Cardiac fibroblast (primary cell): ENCODE measurements at places on chromosomes 7 and 10.

- DNase-seq, result no peak
Observed at GRCh38 chr7:48617993-48618392, 306.4 kb upstream of the CDC14C start.

DNA sequence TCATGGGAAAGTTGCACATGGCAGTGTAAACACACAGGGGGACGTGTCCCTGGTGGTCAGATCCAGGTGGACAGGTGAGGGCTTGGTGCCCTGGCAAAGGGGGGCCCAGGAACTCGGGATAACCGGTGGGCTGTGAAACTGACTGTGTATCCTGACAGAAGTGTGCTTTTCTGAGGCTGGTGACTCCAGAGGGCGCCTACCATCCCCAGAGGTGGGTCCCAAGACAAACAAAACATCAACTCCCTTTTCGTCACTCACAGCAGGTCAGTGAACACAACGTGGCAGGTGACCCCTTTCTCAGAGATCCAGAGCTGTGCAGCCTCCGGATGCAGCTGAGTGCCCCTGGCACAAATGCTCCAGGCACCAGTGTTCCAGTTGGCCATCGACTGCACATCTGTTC, 56.0 kb upstream of the DDC start:
- DNase-seq, result no peak

DNA sequence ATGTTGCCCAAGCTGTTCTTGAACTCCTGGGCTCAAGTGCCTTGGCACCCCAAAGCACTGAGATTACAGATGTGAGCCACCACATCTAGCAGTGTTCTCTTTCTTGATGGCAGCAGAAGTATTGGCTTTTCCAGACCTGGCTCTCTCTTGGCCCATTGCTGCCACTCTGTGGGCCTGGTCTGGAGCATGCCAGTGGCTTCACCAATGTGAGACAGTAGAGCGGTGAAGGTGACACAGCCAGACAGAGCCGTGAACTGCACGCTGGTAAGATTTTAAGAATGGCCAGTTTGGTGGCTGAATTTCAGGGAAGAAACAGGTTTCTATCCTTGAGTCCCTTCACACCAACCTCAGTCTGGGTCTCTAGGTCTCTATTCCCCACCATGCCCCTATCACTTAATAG, 552.7 kb upstream of the NRP1 start:
- no peak for DNase-seq

GRCh38 chr7:22726907-22727713, at the start of gene IL6:
Gene IL6 (plus strand): TSS chr7:22727200. CDS start chr7:22727263, 63 bp downstream.
- DNase-seq, result peak; percentile 98

- DNase-seq, result peak; percentile 90
Observed at GRCh38 chr7:102891693-102892261, 21.0 kb upstream of the LRRC17 start.

DNA sequence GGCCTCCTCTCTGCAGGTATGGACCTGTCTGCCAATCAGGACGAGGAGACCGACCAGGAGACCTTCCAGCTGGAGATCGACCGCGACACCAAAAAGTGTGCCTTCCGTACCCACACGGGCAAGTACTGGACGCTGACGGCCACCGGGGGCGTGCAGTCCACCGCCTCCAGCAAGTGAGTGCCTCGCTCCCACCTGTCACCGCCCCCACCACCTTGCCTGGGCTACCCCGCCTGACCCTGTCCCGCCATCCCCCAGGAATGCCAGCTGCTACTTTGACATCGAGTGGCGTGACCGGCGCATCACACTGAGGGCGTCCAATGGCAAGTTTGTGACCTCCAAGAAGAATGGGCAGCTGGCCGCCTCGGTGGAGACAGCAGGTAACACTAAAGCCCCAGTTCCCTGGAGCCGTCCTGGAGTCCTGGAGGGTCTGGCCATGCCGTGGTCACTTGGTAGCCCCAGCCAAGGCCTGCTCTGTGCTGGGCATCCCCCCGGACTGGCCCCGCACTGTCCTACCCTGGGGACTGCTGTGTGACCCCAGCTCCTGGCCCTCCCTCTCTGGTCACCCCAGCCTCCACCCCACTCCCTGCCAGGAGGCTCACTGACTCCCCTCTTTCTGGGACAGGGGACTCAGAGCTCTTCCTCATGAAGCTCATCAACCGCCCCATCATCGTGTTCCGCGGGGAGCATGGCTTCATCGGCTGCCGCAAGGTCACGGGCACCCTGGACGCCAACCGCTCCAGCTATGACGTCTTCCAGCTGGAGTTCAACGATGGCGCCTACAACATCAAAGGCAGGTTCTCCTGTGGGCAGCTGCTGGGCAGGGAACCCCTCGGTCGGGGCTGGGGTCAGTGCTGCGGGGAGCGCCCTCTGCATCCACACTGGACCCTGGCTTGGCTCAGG, 178.0 kb downstream of the RNF216 start:
- no peak for DNase-seq
